ENCODE measurements at places on chromosomes 1 and 21.

DNA sequence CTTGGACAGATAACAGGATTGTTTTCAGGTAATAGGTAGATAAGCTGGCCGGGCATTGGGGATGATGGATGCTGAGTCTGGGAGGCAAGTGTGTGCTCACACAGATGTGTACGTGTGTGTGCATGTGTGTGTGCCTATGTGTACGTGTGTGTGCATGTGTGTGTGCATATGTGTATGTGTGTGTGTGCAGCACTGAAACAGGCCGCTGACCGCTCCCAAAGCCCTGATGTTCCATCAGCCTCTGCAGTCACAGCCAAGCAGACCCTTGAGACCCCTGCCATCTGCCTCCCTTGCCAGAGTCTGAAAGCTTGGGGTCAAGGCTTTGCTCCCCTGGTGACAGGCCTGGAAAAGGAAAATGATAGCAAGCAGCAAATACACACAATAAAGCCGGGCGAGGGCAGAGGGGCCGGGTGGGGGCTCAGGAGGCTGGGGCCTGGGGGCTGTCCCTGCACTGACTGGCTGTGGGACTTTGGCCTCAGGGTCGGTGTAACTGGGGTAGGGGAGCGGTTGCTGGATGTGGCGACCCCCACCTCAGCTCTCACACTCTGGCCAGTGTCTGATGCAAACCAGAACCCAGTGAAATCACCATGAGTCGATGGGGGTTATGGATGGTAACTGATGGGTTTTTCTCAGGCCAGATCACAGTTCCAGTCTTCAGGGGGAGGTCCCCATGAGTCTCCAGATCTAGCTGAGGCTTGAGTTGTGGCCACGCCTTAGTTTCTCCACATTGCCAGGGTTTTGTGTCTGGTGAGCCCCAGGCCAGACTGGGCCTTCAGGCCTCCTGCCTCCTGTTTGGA lies 9.2 kb upstream of the TNFRSF8 start:
- DNase-seq: no peak

GRCh38 chr1:234716908-234717375 lies 107.0 kb upstream of the IRF2BP2 start:
- peak; percentile 16 for DNase-seq

DNA sequence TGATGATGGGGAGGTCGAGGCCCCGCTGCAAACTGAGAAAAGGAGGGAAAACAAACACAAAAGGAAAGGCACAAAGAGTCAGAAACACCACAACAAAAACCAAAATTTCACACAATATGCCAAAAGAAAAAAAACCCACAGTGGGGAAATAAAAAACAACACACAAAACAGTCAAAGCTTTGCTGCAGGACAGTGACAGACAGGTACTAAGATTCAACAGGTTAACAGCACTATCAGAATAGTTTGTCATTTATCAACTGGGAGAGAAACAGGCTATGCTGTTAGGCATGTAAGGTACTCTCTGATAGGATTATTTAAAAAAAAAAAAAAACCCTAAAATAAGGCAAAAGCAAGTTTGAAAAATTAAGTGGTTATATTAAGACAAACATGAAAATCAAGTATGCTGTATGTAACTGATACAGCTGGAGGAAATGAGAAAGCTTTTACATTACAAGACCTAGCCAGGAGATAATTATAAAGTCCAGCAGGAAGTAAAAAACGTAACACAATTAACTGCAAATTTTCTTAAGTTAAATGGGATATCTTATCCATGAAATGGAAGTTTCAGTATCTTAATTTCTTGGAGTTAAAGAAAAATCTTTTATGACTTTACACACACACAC lies 179.0 kb downstream of the EIF4G3 start:
- no peak for DNase-seq

DNA sequence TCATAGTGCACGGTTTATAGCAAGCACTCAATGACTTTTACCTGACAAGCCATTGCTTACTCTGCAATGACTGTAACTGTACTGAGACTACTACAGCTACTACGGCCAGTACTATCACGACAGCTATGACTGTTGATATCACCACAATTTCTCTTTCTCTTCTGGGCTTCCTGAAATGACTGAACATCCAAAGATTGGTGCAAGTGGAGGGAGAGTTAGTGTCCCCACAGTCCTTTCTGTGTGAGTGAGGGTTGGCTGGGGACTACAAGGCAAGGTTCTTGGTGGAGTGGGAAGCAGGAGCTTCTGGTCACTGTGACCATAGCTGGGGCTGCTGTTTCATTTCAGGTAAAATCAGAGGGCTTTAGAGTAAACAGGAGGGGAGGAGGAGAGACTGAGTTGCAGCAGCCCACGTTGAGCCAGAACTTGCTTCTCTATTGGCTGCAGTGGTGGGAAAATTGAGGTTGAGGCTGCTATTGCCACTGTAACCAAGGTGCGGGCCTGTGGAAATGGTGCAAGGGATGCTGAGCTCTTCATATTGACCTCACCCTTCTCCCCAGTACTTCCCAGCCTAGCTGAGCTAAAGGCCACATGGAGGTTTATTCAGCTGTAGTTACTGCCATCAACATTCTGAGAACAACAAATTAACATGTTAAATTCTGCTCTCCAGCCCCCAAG lies 14.1 kb upstream of the IL10 start:
- DNase-seq: no peak

DNA sequence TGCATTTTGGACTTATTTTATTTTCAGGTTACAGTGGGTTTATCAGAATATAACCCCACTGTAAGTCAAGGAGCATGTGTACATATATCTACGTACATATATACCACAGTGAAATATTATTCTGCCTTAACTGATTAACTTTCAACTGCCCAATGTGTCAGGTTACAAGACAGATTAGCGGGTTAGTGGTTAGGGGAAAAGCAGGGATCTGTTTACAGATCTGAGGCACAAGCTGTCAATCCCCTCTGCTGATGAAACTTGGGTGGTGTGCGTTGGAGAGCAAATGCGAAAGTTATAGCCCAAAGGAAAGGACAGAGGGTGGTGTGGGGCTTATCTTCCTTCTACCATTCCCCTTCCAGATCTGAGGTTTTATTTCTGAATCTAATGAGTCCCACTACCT lies 238.2 kb upstream of the KCNK2 start:
- DNase-seq: no peak

DNA sequence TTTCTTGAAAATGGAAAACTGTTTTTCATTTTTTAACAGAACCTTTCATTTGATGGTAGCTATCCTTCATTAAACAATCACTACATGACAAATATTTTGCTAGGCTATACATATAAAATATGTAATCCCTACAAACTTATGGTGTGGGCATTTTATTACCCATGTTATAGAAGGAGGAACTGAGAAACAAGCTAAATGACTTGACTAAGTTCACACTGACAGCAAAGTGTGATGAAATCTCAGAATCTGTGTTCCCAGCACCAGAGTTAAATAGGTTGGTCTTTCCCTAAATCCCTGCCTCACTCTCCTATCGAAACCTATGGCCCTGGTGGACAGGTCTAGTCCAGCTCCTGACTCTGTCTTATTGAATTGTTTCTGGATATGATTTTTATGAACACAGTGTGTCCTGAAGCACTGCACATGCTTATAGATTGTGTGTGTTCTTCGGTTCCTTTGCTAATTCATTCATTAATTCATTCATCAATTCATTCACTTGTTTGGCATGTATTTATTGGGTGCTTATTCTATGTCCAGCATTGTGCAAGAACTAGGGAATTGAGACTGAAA lies 301.0 kb downstream of the GRIK1 start:
- DNase-seq: no peak

DNA sequence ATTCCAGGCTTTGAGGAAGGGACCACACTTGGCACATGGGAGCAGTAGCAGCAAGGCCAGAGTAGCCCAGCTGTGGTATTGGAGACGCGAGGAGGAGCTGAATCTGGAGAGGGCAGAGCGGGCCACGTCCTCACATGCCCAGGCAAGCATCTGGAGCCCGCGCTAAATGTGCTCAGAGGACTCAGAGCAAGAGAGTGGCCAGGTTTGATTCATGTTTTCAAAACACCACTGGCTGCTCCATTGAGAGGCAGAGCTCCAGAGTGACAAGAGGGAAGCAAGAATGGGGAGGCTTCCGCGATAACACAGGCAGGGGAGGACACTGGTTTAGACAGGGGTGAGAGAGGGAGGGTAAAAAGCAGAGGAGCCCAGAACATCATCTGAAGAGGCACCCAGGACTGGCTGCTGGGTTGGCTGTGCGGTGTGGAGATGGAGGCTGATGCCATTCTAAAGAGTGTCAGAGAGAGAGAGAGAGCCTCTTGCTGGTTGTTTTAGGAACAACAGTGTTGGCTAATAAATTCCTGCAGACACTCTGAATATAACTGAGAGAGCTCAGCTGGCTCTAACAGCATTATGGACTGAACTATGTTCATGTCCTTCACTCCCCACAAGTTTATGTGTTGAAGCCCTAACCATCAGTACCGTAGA lies 32.3 kb downstream of the RCAN1 start:
- DNase-seq: peak; percentile 9

DNA sequence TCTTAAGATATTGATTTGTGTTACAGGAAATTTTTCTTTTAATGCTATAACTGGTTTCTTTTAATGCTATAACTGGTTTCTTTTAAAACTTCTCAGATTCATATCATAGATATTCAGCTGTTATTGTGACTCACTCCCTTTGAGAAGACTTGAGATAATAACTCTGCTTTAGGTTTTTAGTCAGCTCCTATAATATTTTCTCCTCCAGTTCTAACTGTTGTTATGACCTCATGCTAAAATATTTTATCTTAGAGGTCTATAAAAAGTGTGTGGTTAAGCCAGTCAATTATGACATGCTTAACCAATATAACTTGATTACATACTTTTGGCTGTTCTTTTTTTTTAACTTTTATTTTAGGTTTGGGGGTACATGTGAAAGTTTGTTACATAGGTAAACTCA lies 280.2 kb downstream of the PTGER3 start:
- no peak for DNase-seq

DNA sequence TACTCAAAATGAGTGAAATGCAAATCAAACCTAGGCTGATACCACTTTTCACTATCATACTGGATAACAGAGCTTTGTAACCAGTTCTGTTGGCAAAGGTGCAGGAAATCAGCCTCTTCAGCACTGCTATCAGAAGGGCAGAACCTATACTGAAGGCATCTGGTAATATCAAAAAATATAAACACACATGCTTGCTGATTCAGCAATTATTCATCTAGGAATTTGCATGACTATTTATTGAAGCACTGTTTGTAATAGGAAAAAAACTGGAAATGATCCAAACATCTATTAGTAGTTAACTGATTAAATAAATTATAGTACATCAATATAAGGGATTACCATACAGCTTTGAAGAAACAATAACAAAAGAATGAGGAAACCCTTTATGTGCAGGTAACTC lies 21.4 kb downstream of the ARHGAP29 start:
- DNase-seq: no peak

GRCh38 chr1:201356701-201357100 lies 20.8 kb downstream of the TNNT2 start:
- no peak for DNase-seq

DNA sequence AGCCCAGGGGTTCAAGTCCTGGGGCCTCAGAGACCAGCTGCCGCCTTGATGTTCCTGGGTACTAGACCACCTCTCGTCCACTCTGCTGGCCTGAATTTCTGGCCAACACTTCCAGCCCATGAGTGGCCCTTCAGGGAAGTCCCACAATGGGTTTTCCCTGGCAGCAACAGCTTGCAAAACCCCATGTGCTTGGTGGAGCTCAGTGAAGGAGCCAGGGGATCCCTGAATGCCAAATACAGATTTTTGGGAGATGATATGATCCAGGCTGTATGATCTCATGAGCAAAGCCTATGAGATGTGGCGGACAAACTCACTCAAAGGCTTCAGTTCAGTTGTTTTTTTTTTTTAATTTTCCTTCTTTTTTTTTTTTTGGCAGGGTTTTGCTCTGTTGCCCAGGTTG lies 9.6 kb upstream of the RASSF5 start:
- DNase-seq: no peak

GRCh38 chr1:55214934-55215193 lies 300 bp downstream of the USP24 start:
- peak; percentile 44 for DNase-seq

DNA sequence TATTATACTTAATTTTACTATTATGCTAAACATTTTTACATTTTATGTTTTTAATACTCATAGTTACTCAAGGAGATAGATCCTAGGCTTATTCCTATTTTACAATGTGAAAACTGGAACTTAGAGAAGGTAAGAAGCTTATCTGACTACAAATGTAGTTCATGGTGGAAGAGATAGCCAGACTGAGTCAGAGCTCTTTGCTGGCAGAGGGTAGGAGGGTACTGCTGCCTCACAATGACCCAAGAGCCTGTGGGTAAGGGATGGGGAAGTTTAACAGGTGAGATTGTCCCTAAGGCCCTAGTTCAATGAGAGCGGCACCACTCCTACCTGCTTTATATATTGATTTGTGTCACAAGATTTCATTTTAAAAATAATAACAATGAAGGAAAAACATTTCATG lies 34.1 kb upstream of the NEK7 start:
- DNase-seq: no peak

DNA sequence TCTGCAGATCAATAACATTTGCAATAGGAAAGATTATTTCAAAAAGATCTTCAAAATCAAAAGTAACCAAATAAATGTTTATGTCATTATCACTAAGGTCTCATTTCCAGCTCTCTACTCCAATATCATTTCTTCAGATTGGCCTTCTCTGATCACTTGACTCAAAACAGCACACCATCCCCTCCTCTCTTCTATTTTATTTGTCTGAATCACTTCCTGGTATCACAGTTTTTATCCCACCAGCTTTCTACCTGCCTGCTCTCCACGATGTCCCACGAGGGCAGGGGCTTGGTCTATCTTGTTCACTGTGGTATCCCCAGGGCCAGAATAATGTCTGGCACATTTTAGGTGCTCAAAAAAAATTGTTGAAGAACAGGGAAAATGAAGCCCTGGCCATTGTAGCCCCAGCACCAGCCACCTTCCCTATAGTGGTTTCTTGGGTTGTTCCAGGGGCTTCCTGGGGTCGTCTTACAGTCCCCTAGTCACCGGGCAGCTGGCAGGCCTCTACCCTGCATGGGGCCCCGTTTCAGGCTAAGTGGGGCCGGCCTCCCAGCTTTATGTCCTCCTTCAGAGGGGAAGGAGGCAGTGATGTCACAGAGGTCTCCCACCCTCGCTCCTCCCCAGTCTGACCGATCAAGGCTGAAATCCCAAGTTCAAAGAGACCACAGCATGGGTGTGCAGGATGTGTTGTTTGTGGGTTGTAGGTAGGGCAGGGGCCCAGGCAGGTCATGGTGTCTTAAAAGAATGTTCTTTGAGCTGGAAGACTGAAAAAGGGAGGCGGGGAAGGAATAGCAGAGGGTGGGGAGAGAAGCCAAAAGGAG lies 3.5 kb upstream of the PADI1 start:
- no peak for DNase-seq

DNA sequence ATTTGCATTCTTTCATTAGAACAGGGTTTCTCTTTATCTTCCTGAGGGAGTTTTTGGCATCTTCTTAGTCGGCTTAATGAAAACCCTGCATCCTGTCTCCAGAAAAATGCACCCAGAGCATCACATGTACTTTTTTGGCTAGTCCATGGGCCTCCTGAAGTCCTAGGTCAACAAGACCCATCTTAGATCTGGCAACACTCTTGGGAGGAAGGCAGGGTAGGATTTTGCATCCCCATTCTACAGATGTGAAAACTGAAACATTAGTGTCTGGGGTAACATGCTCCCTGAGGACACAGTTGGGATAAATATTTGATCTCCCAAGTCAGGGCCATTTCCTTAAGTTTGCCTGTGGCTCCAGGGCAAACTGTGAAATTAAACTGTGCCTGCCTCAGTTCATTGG lies 40.0 kb upstream of the HMGB4 start:
- no peak for DNase-seq

Measured in neural crest cell (in vitro differentiated cells).